NCI-H82 (cell line): ENCODE measurements at places on chromosomes 4 and X.

DNA sequence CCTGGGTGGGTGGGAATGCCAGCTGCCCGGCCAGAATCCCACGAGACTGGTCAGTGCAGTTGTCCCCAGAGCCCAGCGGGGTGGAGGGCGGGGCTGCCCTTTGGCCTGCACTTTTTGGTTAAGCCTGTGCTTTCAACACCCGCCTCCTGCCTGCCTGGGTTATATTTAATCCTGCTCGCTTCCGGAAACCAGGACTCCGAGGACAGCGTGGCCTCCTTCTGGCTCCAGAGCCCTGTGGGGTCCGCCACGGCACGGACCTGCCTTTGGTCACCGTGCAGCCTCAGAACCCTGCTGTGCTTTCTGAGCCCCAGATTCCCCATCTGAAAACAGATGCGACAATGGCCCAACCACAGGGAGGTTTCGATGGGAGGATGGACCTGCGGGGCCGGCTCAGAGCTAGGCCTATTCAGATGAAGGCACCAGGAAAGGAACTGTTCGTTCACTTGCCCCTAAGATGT, 29.4 kb upstream of the KIAA0232 start:
- DNase-seq = no peak

GRCh38 chr4:114734594-114734993, 136.0 kb downstream of the UGT8 start:
- DNase-seq = peak; percentile 67

DNA sequence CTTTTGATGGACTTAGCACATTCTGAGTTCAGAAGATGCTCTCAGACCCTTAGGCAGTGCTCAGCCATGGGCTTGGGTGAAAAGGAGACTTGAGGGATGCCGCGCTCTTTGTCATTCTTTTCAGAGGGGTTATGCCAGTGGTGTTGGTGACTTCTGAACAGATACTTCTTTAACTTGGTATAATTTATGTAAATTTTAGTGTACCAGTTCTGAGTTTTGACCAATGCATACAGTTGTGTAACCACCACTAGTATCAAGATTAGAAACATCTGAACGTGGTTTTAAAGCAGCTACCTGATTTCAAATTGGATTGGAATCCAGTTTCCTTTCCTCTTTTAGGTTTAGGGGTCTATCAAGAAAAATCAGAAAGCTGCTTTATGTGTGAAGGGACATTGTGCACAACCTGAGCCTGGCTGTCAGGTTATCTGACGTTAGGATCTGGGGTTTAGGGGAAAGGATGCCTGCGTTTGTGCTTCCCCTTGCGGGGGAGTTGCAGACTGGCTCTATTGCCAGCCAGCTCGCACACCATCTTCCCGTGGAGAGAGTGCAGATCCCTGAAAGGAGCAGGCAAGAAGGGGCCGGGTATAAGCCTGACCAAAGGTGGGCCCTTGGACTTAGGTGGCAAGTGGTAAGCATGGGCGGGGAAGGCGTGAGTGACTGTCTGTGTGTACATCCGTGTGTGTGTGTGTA, 19.0 kb downstream of the SMS start:
- no peak for DNase-seq

- DNase-seq = no peak
Observed at GRCh38 chrX:69457756-69458155, 46.4 kb upstream of the NALF2 start.

DNA sequence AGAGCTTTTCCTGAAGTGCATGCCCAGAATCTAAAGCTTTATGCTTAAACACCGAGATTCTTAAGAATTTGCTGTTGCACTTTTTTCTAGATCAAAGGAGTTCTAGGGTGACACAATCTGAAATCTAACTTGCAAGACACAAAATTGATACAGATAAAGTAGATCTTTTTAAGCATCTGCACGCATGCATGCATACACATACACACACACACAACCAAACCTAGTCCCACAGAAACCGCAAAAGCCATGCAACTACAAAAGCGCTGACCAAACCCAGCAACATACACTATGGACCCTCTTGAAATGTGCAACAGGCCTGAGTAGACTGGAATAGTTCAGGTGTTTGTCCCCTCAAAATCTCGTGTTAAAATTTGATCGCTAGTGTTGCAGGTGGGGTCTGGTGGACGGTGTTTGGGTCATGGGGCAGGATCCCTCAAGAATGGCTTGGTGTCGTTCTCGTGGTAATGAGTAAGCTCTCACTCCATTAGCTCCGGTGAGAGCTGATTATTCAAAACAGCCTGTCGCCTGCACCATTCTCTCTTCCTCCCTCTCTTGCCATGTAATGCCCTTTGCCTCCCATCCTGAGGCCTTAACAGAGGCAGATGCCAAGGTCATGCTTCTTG, 52.7 kb downstream of the IRF2 start:
- no peak for DNase-seq

DNA sequence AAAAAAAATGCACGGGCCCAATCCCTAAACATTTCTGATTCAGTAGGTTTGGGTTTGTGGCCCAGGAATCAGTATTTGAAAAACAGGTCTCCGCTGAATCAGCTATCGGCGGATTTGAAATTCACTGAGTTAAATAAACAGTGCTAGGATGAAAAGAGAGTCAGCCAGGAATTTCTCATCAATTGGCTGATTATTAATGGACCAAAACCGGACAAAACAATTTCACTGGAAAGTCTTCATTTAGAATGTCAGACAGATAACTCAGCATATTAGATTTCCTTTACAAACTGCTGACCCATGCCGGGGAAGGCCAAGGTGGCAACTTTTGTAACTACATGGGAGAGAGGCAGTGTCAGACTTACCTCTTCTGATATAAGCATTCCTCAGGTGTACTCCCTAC, 99.4 kb upstream of the LSM6 start:
- no peak for DNase-seq

- DNase-seq = no peak
Observed at GRCh38 chr4:5809216-5809776, 83.6 kb downstream of the CRMP1 start.

- DNase-seq = no peak
Observed at GRCh38 chrX:106007815-106008214, 30.7 kb downstream of the SERPINA7 start.

GRCh38 chr4:85486425-85487086, 11.6 kb downstream of the ARHGAP24 start:
- DNase-seq = no peak

GRCh38 chrX:6257025-6257424, 28.4 kb upstream of the NLGN4X start:
- no peak for DNase-seq

DNA sequence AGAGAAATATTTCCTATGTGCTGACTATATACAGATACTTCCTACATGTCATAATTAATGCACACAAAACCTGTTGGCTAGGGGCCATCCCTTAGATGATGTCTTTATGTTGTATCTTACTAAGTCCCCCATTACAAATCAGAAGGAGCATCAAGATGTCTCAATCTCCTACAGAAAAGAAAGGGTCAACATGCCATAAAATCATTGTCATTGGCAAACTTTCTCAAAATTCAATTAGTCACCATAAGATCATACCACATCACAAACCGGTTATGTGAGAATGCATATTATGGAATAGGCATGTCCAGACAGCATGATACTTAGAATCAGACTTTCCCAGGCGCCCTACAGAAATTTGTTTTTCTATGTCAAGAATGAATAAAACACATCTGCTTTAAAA, 175.2 kb upstream of the TET2 start:
- DNase-seq = no peak

DNA sequence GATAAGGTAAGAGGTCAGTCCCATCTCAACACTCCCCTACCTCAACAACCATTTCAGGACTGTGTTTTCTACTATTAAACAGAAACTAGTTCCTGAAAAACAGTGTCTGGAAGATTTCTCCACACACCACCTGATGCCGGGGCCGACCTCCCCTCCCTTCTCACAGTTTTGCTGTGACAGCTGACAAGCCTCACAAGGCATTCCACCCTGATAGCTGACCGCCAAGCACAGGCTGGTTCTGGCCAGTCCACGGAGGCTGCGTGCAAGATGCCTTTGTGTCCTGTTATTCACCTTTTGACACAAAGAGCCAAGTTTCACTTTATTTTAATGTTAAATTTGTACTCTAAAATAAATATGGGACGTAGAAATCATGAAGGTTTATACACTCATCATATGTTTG, 758.6 kb downstream of the PDHA2 start:
- DNase-seq = no peak

DNA sequence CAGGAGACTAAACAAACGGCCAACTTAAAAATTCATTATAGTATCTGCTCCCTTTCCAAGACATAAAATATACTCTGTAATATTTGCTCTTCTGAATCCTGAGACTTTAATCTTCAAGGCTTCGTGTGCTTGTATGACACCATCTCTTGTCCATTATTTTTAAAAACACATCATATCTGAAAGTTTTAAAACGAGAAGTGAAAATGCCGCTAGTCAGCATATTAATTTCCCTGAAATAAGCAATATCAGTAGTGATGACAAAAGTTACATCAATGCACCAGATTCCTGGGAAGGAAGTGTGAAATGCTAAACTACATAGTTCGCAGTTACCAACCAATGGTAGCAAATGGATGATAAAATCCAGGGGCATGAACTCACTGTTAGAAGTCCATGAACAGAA, 66.8 kb upstream of the EXOC1L start:
- no peak for DNase-seq

DNA sequence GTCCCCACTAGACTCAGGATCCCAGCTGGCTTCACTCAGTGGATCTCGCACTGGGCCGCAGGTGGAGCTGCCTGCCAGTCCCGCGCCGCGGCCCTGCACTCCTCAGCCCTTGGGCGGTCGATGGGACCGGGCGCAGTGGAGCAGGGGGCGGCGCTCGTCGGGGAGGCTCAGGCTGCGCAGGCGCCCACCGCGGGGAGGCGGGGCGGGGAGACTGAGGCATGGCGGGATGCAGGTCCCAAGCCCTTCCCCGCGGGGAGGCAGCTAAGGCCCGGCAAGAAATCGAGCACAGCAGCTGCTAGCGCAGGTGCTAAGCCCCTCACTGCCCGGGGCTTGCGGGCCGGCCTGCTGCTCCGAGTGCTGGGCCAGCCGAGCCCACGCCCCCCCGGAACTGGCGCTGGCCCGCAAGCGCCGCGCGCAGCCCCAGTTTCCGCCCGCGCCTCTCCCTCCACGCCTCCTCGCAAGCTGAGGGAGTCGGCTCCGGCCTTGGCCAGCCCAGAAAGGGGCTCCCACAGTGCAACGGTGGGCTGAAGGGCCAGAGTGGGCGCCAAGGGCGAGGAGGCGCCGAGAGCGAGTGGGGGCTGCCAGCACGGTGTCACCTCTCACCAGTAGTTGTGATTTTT, 1038.0 kb downstream of the PCDH19 start:
- DNase-seq = no peak

DNA sequence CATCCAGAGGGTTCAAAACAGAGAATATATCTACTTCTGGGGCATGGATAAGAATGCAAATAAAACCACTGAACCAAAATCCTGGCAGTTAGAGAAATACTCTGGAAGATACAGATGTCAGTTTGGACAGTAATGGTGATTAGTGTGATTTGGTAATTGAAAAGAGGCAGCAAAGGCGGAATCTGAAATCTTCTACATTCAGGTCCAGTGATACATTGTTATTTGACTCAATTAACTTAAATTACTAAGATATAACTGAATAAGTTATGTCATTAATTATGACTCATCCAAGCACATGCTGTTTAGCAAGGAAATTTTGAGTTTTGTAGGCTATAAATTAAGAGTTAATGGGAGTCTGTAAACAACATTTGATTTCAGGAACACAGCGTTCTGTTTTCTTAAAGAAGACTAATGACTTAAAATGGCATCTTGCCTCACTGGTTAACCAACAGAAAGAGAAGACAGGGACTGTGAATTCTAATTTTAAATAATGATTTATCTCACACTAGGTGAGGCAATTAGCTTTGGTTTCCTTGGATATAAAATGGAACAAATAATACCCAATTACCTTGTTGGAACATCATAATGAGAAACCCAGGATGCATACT, 937.1 kb downstream of the PDHA2 start:
- no peak for DNase-seq

- DNase-seq = no peak
Observed at GRCh38 chr4:37993806-37994205, 33.6 kb downstream of the PTTG2 start.

GRCh38 chr4:8675383-8675782, 82.8 kb downstream of the CPZ start:
- DNase-seq = no peak

DNA sequence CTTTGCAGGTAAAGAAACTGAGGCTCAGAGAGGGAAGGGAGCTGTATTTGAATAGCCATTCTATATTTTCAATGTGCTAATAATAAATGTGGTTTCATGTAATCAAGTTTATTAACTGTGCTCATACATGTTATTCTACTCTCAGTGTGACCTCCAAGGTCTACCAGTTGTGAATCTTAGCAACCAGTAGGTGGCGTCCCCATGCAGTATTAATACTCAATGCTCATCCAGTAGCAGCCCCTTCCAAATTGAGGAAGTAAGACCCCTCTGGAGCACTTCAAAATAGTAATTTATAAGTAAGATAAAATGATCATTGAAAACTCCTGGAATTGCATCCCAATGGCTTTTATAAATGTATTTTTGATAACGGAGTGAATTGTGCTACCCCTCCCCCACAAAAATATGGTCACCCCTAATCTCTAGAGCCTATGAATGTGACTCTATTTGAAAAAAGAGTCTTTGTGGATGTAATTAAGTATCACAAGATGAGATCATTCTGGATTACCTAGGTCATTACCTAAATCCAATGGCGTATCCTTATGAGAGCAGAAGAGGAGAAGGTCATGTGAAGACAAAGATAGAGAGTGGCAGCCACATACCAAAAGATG, 20.4 kb upstream of the SEPSECS start:
- DNase-seq = peak; percentile 75

GRCh38 chr4:138803051-138803450, 212.5 kb upstream of the NOCT start:
- no peak for DNase-seq

DNA sequence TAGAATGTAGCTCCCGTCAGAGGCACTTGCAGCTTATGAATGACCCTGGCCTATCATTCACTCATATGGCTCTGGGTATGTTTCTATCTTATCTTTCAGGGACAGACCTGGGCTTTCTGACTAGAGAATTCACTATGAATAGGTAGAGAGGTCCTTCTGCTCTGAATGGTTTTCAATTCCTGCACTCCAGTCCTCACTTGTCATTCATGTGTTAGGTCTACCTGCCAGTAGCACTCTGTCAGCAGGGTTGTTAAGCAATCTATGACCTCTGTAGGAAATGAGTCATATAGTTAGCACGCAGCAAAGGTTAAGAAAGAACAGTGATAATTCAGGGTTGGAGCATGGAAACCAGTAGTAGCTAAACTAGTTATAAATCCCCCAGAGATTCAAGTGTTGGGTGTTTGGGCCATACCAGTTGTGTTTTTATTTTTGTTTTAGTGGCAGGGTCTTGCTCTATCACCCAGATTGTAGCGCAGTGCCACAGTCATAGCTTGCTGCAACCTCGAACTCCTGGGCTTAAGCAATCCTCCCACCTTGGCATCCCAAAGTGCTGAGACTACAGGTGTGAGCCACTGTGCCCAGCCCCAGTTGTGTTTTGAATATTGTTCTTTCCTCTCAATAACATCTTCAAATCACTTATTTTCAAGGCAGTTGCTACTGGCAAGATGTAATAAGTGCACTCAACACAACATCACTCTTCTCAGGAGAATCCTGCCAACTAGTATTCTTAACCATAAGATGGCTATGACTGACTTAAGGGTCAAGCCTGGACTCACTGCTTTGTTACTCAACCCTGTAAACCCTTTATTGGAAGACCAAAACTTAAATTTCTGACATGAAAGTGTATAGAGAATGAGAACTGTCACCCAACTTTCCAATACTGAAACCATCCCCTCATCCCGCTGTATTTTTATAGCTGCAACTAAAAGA, 25.1 kb downstream of the ARL13A start:
- DNase-seq = no peak

GRCh38 chr4:47031751-47032404, 511 bp downstream of the GABRB1 start:
- peak; percentile 47 for DNase-seq
